Activated naive CD4-positive, alpha-beta T cell (primary cell): ENCODE measurements at places on chromosomes 1 and 21.

DNA sequence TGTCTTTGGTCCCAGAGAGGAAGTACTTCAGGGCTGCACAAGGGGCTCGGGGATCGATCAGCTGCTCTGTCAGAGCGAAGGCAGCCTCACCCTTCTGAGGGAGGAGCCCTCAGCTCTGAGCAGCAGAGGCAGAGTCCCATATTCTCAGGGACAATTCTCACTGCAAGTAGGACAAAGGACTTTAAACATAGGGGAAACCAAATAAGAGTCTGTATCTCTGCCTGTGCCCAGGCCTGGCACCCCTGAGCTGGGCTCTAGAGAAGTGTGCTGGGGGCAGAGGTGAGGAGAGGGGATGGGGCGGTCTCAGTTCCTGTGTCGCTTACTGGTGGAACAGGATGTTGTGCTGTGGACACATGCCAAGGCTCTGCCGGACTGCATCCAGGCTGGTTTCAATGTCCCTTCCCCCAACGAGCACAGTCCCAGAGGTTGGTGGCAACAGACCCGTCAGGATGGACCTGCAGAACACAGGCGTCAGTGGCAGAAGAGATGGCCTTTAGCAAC is 76.6 kb downstream of the ABCA4 start:
- no peak for DNase-seq

GRCh38 chr1:33460947-33461629 is 11.4 kb upstream of the ZSCAN20 start:
- DNase-seq = no peak

GRCh38 chr1:18409609-18410237 is 71.0 kb upstream of the KLHDC7A start:
- DNase-seq = no peak

GRCh38 chr1:10085076-10085475 is 52.3 kb downstream of the UBE4B start:
- DNase-seq = no peak

DNA sequence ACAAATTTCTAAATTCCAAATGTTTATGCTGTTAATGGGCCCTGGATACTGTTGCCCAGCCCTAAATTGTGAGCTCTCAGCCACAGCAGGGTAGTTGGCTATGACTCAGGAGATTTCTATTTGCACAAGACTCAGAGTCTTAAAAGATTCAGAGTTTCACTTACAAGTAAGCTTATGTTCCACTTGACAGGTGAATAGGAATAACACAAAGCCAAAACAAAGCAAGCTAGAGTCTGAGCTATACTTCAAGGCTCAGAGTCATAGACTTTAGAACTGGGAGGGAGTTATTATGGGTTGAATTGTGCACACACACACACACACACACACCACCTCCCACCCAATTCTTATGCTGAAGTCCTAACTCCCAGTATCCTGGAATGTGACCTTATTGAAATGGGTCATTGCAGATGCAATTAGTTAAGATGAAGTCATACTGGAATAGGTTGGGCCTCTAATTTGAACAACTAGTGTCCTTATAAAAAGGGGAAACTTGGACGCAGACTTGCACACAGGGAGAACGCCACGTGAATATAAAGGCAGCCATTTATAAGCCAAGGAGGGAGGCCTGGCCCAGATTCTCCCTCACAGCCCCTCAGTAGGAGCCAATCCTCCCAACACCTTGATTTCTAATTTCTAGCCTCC is 30.2 kb downstream of the PRDX6 start:
- no peak for DNase-seq

DNA sequence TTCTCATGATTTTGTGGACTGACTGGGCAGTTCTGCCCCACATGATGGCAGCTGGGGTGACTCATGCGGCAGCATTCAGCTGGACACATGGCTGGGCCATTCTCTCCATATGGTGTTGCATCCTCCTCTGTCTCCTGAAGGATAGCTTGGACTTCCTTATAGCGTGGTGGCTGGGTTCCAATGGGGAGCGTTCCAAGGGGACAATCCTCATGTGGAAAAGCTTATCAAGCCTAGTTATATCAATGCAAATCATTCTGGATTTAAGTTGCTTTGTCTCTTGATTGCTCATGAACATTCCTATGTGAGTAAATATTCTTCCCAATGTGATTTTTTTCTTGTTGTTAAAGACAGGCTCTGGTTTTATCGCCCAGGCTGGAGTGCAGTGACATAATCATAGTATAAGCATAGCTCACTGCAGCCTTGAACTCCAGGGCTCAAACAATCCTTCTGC is 13.2 kb upstream of the SLC2A1 start:
- DNase-seq = no peak
